ENCODE measurements at places on chromosomes 3 and 15. TPM values are rescaled to one million over a fixed set of nuclear protein-coding genes. Genes with fewer than 3 reads are reported as not detected.

DNA sequence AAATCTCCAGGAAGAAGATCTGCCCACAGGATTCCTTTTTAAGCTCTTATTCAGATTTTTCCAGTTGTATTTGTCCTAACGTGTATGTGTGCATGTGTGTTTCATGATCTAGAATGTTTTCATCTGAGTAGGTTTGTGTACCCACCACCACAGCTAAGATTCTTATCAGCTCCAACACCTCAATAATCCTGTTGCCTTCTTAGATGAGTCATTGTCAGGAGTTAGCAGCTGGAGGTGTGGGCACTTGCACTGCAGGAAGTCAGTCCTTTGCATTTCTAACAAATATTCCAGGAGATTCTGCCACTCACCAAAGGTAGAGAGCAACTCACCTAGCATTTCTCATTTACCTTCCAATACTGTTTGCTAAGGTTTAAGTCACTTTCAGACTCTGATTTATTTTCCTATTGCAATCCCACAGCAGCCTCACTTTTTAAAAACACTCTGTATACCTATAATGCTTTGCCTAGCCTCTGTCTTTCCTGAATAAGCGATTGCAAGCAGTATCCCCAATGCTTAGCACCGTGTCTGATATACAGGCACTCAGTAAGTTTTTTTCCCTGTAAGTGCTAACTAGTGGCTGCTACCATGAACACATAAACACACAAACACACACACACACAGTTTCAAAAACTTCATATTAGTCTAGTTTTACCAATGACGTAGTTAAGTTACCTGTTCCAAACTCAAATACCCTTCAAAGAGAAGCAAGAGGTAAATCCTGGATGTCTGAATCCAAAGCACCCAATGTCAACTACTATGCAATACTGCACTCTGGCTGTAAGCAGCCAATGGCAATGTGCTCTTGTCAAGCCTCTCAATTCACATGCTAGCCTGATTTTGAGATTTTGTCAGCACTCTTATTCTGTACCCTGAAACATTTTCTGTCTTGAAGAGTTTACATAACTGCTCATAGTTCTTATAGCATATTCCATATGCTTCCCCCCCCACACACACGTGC lies 713.5 kb upstream of the LMCD1 start:
- H3K27me3 ChIP-seq = no peaks in the 10 kb centered on the region
- no peak overlapping the region for H3K27ac ChIP-seq
- no peak for DNase-seq
- H3K4me1 ChIP-seq = no peaks in the 10 kb centered on the region
- H3K36me3 ChIP-seq = no peaks in the 10 kb centered on the region
- H3K4me3 ChIP-seq = no peak overlapping the region

GRCh38 chr3:56260262-56260661 lies 208.0 kb downstream of the ERC2 start:
- H3K4me3 ChIP-seq = no peak overlapping the region
- no peak for DNase-seq
- no peaks in the 10 kb centered on the region for H3K36me3 ChIP-seq
- no peaks in the 10 kb centered on the region for H3K4me1 ChIP-seq

DNA sequence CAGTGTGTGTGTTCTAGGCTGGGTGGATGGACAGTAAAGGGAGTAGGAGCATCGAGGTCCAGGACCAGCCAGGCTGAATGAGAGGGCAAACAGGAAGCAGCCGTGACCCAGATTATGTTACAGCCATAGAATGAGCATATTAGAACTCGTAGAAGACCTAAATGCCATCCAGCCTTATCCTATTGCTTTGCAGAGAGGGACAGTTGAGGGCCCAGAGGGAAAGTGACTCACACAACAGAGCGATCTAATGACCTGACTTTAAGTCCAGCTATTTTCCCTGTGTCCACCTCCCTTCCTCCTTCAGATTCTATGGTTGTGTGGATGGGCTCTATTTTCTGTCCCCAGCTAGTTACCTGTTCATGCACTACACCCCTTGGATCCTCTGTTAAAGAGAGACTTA lies 634.1 kb upstream of the TBL1XR1 start:
- H3K36me3 ChIP-seq = no peaks in the 10 kb centered on the region
- H3K27me3 ChIP-seq = no peaks in the 10 kb centered on the region
- H3K4me3 ChIP-seq = no peak overlapping the region
- DNase-seq = no peak
- H3K4me1 ChIP-seq = no peaks in the 10 kb centered on the region

CERS3 gene
- 0.34 TPM for total RNA-seq

GRCh38 chr3:58200846-58201355 lies 9.9 kb downstream of the DNASE1L3 start:
- H3K27ac ChIP-seq = no peak overlapping the region
- H3K4me3 ChIP-seq = no peak overlapping the region
- no peak for DNase-seq
